ENCODE measurements at places on chromosomes 5 and 9.

- DNase-seq = no peak
Observed at GRCh38 chr9:20786807-20787206, 102.7 kb downstream of the FOCAD start.

GRCh38 chr9:76099516-76099915 is 209.0 kb downstream of the PCSK5 start:
- no peak for DNase-seq

GRCh38 chr5:137199201-137199600 is 299.9 kb downstream of the SPOCK1 start:
- DNase-seq = no peak

DNA sequence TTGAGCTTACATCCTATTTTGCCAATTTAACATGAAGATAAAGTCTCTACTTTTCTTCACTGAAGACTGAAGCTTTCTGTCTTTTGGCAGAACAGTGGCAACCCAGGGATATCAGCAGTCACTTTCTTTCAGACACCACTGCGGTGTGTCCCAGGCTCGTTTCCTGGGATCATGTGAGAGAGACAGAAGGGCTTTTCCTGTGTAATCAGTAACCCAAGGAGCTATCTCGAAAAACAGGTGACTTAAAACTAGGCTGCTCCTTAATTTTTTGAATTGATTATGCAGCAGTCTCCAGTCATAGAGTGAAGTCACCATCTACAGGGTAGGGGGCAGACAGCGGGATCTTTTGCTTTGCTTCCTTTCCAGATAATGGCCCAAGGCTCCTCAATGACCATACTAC is 68.5 kb downstream of the ZNF462 start:
- DNase-seq = no peak

- DNase-seq = no peak
Observed at GRCh38 chr9:92971121-92971520, 23.8 kb downstream of the FGD3 start.
